ENCODE measurements at places on chromosomes 13 and 19.

DNA sequence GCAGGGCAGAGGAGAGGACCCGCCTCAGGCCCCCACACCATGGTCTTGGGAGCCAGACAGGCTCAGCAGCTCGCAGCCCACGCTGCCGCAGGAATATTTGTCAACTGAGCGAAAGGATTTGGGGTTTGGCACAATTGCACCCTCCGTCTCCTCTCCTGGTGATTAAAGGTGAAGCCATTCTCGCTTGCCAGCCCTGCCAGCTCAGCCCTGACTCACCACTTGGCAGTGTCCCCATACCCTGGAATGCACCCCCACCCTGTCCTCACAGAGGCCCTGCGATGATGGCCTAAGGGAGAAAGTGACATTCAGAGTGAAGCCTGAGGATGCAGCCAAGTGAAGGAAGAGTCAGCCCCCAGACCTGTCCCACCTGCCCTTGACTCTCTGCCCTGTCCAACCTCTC lies 18.8 kb downstream of the CYTH2 start:
- DNase-seq, result peak; percentile 97

DNA sequence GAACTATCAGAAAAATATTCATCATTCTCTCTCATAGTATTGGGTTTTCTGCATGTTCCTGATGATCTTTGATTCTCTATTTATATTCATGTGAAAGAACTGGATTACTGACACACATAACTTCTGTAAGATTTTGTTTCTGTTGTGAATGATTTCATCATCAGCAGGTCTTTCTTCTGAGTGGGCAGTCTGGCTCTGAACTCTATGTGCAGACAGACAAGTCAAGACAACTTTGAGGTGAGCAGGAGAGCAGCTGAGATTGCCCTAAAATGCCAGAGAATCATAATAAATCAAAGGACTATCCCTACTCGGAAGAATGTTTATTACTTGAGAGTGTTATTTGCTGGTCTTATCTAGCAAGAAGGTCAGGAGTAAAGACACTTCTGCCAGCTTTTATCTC lies 652.1 kb upstream of the GPC6 start:
- no peak for DNase-seq

DNA sequence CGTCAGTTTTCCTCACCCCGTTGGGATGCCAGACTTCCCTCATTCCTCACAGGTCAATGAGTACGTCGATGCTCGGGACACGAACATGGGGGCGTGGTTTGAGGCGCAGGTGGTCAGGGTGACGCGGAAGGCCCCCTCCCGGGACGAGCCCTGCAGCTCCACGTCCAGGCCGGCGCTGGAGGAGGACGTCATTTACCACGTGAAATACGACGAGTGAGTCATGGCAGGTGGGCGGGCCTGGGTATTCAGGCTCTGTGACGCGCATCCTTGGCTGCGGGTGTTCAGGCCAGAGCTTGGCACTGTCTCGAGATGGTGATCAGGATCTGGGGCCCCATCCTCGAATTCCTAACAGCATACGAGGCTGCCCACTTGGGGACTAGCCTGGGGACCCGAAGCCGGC lies 21.4 kb downstream of the UHRF1 start:
- peak; percentile 85 for DNase-seq

- DNase-seq, result peak; percentile 74
These were observed 83.2 kb upstream of the IRS2 start for GRCh38 chr13:109869312-109870237.

GRCh38 chr13:96994017-96994857 lies at the start of gene OXGR1:
Gene OXGR1, minus strand, starts transcription at chr13:96994476. Its CDS starts 6,717 bp downstream, at chr13:96987759.
- DNase-seq, result peak; percentile 26

- peak; percentile 38 for DNase-seq
These were observed 7.7 kb downstream of the TECR start for GRCh38 chr19:14536926-14537692.

- peak; percentile 9 for DNase-seq
These were observed 8.4 kb downstream of the COL5A3 start for GRCh38 chr19:10001899-10002298.

DNA sequence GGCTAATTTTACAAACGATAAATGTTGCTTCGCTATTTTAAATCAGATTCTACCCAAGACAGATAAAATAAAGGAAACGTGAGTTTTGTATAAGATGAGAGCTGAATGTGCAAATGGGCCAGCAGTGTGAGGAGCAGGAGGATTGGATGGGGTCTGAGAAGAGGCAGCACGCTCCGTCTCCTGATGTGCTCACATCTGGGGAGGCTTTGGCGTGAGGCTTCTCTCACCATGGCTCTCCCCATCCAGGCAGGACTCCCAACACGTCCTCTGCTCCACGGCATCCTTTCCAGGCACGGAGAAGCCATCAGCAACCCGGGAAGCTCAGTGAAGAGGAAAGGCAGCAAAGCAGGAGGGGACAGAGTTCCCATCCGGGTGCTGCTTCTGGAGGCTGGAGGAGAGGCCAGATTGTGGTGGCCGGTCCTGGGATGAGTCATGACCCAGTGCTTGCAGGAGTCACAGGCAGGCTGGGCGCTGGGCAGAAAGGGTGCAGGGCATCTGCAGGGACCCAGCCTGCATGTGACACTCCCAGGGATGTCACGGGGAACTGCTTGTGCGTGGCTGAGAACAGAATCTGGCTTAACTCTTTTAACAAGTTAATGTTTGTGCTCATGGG lies 47.5 kb downstream of the ZNF536 start:
- DNase-seq, result peak; percentile 15

- peak; percentile 67 for DNase-seq
These were observed 152.2 kb downstream of the DCT start for GRCh38 chr13:94327318-94327717.

- DNase-seq, result peak; percentile 85
These were observed 110.6 kb downstream of the PCDH9 start for GRCh38 chr13:67119481-67119894.

GRCh38 chr13:108195146-108195545 lies 20.2 kb downstream of the LIG4 start:
- no peak for DNase-seq
